Hippocampal formation (tissue), 2 donors: ENCODE measurements at places on chromosomes 4 and X.

GRCh38 chr4:159017323-159018026 is 85.4 kb upstream of the RAPGEF2 start:
- no peak for DNase-seq

- DNase-seq: no peak
Measured at GRCh38 chrX:48590203-48591103, 6.8 kb upstream of the WDR13 start.

DNA sequence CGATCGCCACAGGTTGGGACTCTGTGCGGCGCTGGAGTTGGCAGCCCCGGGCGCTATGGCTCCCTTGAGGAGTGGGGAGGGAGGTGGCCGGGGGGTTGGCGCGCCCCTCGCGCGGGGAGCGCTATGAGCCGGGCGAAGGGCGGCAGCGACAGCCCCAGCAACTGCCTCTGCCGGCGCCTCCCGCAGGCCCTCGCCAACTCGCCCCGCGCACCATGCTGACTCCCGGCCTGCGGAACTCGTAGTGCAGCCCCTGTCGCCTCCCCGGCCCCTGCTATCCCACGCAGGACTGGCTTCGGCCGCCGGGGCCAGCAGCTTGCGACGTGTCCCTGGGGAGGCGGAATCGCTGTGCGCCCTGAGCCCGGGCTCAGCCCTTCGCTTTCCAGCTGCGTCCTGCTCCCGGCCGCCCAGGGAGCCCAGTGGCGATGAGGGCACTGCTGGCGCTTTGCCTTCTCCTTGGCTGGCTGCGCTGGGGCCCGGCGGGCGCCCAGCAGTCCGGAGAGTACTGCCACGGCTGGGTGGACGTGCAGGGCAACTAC is 415 bp downstream of the SHISA3 start:
- no peak for DNase-seq

DNA sequence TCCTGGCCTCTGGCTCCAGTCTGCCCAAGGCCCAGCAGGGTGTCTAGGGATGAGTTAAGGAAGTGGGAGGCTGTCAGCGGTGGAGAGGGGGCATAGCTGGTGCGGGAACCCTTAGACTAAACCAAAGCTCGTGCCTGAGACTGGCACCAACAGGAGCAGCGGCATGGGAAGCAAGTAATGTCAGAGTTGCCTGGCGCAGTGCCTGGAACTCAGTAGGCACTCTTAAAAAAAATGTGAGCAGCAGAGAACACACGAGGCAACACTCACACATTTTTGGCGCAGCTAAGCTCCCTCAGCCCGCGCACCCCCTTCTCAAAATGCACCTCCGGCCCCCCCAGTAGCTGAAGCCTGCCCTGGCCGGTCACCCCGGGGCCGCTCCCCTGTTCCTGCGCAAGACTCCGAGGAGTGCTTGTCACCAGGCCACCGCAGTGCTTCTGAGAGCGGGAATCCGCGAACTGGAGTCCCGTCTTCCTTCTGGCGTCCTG is 583 bp downstream of the GABRE start:
- DNase-seq: no peak

DNA sequence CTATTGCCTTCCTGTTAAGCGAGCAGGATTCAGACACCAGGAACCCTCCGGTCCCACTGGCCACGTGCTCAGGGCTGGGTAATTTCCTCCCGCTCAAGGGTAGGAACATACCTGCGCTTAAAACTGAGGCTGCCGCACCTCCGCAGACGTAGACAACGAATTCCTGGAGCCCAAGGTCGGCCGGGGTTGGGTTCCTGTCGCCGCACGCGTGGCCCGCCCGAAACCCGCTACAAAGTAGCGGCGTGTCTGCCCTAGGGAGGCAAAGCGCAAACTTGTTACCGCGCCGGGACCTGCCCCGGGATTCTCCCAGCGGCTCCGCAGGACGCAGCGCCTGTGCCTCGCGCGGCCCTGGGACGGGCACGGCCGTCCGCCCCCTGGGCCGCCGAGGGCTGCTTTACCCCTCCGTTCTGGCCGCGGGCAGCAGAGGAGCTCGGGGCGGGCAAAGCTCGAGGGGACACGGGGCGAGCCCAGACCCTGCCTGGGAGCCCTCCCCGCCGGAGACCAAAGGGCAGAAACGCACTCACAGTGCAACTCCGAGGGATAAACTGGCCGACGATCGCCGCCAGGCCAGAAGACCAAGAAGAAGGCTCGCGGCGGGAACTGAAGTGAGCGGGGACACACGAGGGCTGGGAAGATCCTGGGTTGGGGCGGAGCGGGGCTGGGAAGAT is at the start of gene ERVMER34-1:
ERVMER34-1 (minus strand) TSS at position 607 of the 668 bp plus-strand sequence. CDS start 5,905 bp downstream, outside the sequence.
- no peak for DNase-seq

DNA sequence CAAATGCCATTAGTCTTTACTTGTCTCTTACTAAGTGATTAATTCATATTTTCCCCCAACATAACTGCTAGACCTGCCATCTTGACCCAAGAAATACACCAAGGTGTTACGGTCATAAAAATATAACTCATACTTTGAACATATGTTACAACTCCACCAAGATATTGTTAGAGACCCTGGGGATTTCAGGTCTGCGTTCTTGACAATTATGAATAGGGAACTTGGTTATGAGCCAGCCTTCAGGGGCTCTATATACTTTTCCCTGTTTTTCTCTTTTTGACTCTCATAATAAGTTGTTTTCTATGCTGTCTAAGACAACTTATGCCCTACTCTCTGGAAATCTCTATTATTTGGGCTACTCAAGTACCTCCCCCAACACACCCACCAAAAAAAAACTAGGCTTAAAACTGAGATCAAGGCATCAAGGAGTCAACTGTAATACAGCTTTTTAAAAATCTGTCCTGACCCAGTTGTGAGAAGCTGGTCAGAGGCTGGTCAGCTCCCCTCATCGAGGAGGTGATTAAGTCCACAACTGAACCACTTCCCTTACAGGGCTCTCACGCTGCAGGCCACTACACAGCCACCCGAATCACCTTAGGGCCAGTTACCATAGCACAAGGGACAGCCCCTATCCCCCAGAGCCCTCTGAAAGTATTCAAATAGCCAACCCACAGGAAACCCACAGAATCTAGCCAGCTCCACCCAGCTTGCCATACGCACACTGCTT is 10.5 kb upstream of the TLR3 start:
- DNase-seq: no peak

- no peak for DNase-seq
Measured at GRCh38 chrX:22674932-22675331, 324.8 kb upstream of the DDX53 start.

DNA sequence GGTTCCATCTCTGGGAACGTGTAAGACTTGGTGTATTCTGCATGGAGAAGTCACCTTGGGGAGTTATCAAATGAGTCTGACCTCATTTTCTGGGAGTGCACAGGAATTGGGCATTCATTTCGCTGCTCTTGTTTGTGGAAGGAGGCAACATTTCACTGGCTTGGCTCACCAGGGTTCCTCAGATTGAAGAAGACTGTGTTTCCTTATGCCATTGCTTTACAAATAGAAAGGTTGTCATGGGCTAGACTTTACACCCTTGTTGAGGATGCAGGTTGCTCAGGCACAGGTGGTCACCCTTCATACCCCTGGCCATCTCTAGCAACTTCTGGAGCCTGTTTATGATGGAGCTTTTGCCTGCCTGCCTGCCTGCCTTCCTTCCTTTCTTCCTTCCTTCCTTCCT is 114.4 kb downstream of the AASDH start:
- no peak for DNase-seq

DNA sequence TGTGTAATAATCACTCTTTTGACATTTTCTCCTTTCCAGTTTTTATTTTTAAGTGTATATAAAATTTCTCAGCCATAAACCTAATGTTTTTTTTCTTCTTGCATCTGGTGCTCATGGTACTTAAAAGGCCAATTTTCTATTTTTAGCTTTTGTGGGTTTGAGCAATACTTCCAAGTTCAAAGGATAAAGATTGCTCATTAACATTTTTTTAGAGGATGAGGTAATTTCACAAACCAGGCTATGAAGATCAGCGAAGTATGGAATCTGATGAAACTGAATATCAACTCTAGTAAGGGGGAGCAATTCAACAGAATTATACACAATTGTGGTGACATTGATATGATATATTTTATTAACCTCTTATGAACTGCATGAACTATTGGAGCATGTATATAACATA is 25.8 kb upstream of the KLHL34 start:
- no peak for DNase-seq

DNA sequence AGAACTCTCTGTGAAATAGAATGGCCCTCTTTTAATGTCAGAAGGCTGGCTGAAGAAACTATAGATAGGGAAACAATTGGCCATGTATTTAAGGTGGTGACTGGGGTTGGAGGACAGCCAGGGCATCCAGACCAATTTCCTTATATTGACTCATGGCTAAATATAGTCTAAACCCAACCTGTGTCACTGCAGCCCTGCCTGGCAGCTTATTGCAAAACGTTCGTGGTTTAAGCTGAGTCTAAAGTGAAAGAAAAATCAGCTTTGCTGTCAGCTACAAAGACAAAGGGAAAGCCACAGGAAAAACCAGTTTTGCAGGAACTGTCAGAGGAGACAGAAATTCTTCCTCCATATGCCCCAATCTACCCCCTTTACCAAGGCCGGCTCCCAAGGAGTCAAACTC is 902.8 kb upstream of the NDST4 start:
- DNase-seq: no peak

GRCh38 chr4:141352909-141353525 is 132.3 kb downstream of the ZNF330 start:
- DNase-seq: no peak

DNA sequence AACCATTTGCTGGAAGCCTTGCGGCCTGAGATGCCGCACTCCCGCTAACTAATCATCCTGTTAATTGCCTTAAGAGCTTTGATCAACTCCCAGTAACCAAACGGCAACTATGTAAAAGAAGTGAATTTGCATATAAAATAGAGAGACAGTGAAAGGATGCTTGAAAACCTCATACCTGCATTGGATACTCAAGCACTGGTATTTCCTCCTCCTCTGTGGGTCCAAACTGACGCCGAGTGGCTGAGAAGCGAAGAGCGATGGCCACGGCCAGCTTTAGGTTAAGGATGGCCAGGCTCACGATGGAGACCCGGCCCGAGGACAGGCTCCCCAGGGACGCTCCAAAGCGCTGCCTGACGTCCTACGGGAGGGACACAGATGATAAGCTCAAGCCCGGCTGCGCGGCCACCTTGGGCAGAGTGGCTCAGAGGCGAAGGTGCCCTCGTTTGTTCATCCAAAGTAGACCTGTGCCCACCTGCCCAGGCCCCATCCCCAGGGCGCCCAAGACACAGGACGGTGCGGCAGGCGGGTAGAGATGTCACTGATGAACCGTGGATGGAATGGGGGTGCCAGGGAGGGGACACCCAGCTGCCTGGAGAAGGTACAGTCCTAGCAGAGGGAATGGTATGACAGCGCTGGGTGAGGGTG is 43.6 kb downstream of the ACOX3 start:
- no peak for DNase-seq

DNA sequence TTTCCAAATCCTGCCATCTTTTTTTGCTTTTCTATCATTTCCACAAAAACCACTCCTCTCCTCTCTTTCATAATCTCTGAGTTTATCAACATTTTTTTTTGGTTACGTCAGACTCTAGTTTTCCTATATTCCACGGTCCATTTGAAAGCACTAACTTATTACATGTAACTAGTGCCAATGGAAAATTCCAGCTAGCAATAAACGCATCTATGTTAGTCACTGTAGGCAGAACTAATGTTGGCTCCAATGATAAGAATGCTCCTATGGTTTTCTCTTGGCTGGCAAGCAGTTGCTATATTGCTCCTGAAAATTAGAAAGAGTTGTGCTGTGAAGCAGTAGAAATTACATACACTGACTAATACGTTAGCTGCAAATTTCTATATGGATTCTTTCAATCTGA is 634.6 kb upstream of the FTHL17 start:
- DNase-seq: no peak

DNA sequence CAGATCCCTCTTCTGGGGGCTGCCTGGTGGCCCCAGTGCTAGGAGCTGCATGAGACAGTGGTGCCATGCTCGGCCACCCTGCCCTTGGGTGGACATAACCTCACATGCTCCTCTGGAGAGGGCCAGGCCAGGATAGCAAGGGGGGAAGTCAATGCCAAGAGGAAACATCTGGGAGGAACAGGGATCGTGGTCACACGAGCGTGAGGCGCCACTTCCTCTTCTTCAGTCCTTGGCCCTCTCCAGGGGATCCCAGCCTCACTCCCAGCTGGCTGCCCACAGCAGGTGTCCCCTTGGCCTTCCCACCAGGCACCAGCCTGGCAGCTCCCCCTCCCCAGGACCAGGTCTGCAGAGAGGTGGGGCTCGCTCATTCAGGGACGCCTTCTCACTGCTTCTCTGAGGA is 28.6 kb downstream of the TBC1D14 start:
- no peak for DNase-seq

DNA sequence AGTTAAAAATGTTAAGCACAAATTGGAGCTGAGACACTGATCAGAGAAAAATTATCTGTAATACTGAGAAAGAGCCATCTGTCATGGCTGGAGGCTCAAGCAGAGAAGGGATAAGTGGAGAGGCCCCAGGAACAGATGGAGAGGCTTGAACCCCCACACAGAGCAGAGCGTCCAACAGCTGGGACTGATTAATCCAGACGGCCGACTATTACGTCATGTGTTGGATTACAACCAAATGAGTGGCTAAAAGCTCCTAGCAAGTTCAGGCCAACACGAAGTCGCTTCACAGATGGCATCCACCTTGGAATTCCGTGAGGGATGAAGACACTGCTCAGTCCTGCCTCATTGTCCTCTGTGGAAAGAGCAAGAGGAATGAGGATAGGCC is 57.7 kb upstream of the ATXN3L start:
- DNase-seq: no peak

DNA sequence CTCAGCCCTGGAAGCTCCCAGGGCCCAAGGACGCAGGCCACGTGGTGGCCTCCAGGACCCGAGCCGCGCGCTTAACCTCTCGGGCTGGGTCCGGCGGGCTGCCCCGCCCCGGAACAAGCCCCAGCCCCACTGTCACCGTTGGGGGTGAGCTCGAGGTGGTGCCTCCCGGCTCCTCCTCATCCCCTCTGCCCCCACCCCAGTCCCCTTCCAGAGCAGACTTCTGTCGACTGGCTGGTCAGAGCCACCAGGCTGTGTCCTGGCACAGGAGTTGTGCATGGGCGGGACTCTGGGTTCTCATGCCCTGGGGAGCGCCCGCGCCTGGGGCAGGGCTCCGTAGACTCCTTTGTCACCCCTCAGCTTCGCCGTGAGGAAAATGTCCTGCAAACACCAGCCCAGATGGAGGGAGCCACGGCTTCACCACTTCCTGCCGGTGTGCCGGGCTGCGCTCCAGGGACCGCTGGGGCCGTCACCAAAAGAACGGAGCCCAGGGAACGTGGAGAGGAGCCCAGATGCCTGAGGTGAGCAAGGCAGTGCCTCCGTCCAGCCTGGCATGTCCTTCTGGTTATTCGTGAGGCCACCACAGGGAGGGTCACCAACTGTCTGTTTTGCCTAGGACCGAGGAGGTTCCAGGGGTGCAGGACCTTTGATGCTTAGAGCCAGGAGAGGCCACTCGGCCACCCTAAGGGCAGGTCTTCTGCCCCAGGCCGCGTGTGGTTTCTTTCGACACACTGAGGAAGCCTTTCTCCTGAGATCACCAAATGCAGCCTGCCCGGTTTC is 7.1 kb upstream of the RGS12 start:
- DNase-seq: no peak
